ENCODE measurements at places on chromosomes 11 and 22. TPM values are rescaled to one million over a fixed set of nuclear protein-coding genes. Genes with fewer than 3 reads are reported as not detected.

DNA sequence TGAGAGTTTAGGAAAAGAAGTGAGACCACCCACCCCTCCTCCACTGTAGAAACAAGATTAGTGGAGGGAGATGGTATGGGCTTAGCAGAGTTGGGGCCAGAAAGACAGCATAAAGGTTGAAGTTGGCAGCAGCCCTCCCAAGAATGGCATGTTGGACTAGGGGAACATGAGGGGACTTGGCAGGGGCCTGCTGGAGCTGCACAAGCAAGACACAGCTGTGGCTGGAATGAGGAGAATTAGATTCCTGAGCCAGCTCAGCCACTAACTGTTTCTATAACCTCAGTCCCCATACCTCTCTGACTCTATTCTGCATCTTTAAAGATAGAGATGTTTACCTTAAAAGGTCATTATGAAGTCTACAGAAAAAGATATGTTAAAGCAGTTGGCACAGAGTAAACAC is 13.2 kb downstream of the MAP6 start:
- peak; percentile 73 for DNase-seq

DNA sequence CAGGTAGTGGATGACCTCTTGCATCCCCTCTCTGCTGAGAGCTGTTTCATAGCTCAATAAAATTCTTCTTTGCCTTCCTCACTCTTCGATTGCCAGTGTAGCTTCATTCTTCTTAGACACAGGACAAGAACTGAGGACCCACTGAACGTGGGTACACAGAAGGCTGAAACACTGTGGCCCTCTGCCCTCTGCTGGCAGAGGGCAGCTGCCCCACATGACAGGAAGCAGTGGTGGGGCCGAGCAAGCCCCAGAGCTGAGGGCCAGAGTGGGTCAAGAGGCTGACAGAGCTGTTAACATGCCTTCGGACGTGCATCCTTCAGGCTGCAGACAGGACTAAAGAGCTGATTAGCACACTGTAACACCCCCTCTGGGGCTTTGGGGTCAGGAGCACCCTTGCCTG is 15.6 kb downstream of the SMC1B start:
- no peak for DNase-seq

- no peak for DNase-seq
These were observed 236.8 kb downstream of the FAT3 start for GRCh38 chr11:92461447-92461846.

DNA sequence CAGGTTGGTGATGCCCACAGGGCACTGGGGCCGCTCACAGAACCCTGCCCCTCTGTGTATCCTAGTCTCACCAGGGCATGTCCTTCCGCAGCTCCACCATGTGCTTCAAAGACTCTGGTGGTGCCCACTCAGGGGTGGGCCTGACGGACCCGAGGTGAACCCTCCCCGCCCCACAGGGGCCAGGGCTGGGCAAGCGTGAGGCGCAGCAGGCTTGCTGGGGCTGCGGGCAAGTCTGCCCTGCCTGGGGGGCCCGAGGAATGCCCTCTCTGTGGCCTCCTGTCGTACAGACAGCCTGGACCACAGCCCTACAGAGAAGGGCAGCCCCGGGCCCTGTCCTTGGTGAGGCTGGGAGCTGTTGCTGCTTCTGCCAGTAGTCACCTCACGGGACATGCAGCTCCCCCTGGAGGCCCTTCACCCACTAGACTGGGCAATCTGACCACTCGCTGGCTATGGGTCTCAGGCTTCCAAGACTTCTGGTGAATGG is 40.2 kb downstream of the TBX1 start:
- peak; percentile 26 for DNase-seq

GRCh38 chr11:36380296-36381014 is 84.4 kb downstream of the PRR5L start:
- DNase-seq: no peak

DNA sequence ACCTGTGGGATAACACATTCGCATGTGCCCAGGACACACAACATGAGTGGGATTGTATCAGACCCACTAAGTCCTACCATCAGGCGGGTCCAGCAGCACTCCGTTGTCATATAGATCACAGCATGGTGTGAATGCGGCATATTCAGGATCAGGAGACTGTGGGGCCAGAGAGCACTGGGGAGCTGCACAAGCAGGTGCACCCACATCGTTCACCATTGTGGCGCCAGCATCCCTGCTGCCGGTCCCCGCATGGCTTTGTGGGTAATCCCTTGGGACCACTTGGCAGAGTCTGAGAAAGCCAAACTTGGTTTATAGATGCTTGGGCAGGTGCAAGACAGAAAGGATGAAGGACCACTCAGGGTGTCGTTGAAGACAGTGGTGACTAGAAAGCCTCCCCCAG is 201.6 kb upstream of the B3GAT1 start:
- DNase-seq: no peak

DNA sequence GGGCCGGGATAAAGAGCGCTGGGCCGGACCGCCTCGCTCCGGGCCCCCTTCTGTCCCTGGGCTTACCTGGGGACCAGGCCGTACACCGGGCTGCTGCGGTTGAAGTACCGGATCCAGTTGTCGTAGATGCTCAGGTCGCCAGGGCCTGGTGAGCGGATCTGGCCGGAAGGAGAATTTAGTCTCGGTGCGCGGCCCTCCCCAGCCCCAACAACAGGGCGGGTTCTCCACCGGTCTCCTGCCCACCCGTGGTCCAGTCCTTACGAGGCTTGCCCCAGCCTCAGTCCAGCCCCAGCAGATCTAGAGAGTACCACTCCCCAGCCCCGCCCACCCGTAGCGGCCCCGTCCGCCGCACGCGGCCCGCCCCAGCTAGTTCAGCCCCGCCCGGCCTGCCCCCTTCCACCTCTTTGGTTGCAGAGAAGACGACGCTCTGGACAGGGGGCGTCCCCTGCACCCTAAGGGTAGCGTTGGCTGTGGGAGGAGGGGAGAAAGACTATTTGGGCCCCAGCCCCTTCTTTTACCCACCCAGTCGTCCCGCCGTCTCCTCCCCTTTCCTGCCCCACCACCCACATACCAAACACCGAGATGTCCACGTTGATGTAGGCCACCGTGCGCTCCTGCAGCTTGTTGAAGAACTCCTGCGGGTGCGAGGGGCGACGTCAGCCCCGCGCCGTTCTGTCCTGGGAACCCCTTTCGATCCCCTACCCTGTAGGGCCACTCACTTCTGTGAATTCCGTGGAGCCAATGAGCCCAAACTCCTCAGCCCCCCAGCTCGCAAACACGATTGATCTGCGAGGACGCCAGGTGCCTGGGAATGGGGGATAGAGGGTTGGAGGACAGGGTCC is 6.8 kb downstream of the SAC3D1 start:
- no peak for DNase-seq

The FJX1 gene
- total RNA-seq: 50.2 TPM

The KBTBD4 gene
- total RNA-seq: 11.9 TPM

Data from astrocyte (in vitro differentiated cells and primary cell).